ENCODE measurements at places on chromosomes 1 and 21.
A peak's percentile ranks its signal among the peaks of the same experiment; 100 is the strongest.

DNA sequence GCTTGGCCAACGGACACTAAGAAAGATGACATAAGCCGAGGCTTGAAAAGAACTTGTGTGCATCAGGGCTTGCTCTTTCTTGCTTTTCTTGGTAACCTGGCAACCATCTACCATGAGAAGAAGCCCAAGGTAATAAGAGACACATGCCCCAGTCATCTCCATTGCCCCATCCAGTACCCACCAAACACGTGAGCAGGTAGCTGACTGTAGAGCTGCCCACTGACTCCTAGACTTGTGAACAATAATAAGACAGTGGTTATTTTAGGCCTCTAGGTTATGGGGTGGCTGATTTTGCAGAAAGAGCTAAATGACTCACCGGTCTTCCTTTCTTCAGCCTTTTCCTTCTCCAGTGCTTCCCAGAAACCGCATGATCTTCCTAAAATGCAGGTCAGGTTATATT is 105.0 kb upstream of the JUN start:
- DNase-seq: no peak

GRCh38 chr1:181737056-181737455 is 253.7 kb downstream of the CACNA1E start:
- DNase-seq: no peak

- no peak for DNase-seq
These were observed 29.1 kb downstream of the PRRX1 start for GRCh38 chr1:170692866-170693575.

DNA sequence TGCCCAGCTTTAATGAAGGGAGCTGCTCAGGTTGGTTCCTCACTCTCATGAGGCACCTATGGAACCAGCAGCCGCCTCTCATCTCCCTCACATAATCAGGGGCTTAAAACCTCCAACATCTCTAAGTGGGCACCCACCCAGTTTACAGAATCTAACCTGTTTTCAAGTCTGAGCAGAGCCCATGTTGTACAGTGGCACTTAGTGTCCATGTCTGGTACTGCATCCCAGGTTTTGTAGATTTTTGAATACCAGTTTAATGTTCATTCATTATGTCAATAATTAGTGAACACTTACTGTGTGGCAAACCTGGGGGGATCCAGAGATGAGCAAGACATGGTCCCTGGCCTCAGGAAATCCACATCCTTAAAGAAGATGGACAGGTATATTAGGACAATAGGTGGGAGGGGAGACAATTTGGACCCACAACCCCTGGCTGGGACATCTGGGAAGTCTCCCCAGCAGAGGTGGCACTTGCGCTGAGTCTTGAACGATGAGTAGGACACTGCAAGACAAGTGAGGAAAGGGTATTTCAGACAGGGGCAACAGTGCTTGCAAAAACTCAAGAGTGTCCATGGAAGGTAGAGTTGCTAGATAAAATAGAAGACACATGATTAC is 83.3 kb downstream of the LACTBL1 start:
- DNase-seq: peak; percentile 37

DNA sequence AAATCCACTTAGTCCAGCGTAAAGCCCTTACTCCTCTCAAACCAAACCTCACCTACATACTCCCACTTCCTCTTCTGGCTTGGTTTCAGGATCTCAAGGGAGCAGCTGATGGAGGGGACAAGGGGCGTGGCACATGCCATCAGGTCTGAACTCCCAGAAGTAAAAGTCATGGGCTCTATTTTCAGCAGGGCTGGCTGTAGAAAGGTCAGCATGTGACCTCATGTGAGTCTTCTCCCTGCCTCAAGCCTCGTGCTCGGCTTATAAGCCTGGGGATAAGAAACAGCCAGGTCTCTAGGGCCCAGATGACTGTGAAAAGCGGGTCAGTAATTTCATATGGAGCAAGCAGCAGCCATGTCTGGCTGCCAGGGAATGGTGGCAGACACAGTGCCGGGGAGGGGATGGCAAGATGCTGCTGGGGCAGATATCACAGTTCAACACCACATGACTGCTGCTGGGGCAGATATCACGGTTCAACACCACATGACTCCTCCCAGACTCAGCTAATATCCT is 227.9 kb downstream of the KCNH1 start:
- DNase-seq: no peak

GRCh38 chr1:229894532-229894931 is 172.5 kb upstream of the GALNT2 start:
- DNase-seq: no peak

- no peak for DNase-seq
These were observed 50.6 kb downstream of the NPHP4 start for GRCh38 chr1:5941671-5942070.

GRCh38 chr1:89060091-89060490 is 4.9 kb downstream of the GBP1 start:
- no peak for DNase-seq

DNA sequence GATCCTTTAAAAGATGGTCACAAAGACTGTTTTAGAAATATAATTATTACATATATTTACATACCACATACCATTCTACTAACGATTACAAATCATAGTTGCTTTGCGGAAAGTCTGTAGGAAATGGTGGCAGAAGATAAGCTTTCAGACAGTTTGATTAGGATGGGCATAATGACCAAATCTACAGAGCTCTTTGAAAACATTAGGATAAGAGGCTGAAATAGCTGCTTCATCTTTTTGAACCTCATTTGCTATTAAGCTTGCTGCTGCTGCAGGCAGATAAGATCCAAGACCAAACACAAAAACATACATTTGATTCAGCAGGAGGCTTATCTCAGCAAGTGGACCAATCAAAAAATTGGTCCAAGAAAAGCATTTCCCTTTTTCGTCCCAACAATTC is 47.1 kb downstream of the DDAH1 start:
- no peak for DNase-seq

DNA sequence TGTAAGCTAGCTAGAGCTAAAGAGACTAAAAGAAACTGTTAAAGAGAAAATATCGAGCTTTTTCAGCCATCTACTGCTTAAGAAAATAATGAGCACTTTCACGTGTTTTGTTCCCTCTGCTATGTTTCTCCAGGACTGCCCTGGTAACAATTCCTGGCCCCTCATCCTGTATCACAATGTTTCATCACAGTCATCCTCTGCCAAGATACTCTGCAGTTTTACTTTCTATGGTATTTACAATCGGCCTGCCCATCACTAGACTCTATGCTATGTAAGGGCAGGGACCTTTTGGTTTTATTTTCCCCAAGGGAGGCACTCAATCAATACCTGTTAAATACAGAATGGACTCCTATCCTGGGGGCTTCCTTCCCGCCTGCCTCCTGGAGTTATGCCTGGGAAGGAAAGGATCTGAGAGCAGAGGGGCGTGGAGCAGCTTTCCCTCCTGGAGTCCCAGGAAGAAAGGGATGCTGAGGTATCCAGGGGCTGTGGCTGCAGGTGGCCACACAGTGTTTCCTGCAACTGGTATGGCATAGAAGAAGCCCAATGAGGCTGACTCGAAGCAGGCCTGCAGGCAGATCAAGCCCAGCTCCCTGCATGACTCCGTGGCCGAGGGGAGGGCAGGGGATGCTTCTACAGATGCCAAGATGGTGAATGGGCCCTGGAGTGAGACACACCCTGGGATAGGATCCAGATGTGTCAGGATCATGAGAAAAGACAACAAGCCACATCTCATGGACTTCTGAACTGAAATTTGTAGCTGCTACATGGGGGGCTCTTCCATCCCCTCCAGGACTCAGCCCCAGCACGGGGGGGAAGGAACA is 52.9 kb downstream of the MATN1 start:
- DNase-seq: no peak

- no peak for DNase-seq
These were observed 613.3 kb downstream of the PLPP3 start for GRCh38 chr1:55965981-55966461.

GRCh38 chr1:205500240-205501233 is 3.9 kb upstream of the CDK18 start:
- DNase-seq: peak; percentile 25

GRCh38 chr21:29326914-29327554 is 28.3 kb downstream of the BACH1 start:
- DNase-seq: no peak

GRCh38 chr21:39041816-39042215 is 141.4 kb downstream of the PSMG1 start:
- no peak for DNase-seq

DNA sequence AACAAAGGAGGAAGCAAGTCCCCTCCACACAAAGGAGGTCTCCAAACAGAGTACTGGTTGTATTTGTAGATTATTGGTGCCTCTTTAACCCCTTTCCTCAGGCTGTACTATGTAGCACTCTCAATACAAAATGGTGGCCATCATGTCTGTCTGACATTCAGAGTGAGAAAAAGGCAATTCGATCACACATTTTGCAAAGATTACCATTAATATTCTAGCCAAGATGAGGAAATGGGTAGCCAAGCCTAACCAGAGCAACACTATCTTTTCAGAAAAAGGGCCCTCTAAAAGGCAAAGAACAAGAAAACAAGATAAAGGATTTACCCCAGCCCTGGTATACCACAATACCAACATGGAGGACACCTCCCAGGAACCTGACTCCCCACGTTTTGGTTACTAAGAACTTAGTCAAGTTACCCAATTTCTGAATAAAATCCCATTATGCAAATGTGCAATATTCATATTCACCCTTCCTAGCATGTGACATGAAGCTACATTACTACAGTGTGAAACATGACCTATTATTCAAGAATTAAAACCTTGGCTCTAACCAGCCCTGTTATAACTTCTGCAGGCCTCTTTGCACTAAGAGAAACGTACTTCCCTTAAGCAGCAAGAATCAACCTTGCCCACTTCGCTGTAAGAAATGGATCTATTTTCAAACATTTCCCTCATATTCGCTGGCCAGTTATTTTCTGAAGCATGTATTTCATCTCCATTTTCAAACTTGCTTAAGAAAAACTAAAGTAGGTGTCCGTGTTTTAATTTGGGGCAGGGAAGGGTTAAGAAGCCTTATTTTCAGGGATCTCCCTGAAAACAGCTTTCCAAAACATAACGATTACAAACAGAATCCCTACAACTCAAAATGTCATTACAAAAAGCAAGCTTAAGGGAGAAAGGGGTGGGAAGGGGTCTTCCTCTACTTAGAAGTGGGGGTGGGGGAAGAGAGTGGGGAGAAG is 2.1 kb downstream of the KDM5B start:
- no peak for DNase-seq

DNA sequence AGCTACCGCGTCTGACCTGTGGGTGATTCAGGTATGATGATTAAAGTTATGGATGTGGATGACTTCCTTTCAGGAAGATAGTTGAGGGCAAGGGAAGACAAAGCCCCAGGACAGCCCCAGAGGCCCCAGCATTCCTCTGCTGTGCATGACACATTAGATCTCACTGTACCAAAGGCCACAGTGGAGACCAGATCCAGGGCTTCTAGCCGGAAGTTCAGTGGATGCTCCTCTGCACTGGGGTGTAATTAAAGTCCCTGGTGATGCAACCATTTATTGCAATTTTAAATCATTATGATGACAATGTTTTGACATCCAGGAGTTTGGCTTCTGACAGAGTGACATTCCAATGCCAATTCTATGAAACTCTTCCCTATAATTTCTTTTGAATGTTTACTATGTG is 5.0 kb downstream of the C4BPA start:
- no peak for DNase-seq

GRCh38 chr21:35423709-35424108 is 374.6 kb upstream of the RUNX1 start:
- no peak for DNase-seq

DNA sequence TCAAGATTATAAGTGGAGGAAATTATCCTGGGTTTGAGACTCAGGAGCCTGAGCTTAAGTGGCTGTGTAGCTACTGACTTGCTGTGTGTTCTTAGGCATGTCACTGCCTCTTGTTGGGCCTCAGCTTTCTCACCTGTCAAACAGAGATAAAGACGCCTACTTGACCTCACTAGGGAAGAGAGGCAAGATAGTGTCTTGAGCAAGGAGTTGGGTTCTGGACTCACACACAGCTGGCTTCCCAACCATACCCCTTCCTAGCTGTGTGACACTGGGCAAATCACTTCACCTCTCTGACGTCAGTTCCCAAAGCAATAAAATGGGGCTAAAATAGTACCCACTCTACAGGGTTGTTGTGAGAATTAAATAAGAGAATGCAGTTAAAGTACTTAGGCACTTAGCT is 11.6 kb upstream of the EPB41 start:
- DNase-seq: no peak

DNA sequence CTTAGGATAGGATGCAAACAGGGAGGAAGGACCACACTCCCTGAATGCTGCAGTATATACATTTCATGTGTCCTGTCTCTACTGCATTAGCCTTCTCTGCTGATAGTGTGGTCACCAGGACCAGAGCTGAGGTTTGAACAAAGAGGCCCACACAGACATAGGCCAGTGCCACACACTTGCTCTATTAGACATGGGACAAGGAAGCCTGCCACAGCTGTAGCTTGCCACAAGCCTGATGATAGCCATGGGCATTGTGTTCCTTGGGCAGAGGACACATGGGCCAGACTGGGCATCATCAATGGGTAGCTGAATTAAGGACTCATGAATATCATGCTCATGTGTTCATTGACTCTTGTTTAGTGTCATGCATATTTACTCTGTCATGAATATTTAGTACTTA is 10.4 kb downstream of the CAMSAP2 start:
- DNase-seq: no peak

GRCh38 chr1:50080904-50081586 is 27.7 kb upstream of the ELAVL4 start:
- DNase-seq: peak; percentile 7

DNA sequence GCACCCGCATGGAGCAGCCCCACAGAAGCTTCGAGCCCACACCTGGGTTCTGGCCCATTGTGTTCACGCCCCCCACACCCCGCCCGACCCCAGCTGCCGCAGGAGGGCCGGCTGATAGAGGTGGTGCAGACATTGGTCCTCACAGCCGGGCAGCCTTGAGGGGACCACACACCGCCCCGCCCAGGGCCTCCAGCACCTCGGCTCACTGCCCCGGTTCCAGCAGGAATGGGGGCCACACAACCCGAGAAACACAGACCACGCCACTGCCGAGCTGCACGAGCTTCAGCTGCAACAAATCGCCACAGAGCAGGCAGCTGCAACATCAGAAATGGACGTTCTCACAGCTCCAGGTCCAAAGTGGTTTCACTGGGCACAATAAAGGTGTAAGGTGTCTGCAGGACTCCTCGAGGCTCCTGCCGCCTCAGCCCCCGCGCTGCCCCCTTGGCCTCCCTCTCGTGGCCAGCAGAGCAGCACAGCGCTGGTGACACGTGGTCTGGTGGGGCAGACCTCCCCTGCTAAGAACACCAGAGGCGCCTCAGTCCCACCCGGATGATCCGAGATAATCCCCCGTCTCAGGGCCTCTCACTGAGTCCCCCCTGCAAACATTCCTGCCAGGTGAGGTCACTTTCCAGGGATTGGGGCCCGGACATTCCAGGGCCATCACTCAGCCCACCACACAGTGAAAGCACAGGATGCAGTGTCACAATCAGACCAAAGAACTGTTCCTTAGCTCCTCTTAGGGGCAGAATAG is 62.3 kb upstream of the ADARB1 start:
- peak; percentile 82 for DNase-seq

DNA sequence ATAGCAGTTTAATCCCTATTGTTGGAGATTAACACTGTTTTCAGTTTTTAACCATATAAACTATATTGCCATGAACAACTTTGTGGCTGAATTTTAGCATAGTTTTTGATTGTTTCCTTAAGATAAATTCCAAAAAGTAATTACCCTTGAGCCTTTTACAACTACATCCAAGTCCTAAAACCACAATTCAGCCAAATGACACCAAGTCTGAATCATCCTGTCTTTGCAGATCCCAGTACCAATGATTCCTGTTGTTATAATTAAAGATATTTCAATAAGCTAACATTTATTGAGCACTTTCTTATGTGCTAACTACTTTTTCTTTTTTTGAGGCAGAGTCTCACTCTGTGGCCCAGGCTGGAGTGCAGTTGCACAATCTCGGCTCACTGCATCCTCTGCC is 35.6 kb downstream of the IL23R start:
- DNase-seq: no peak

- DNase-seq: no peak
These were observed 1.9 kb downstream of the PSMG1 start for GRCh38 chr21:39181205-39181818.
